ENCODE measurements at places on chromosomes 1 and 21. TPM values are rescaled to one million over a fixed set of nuclear protein-coding genes. Genes with fewer than 3 reads are reported as not detected.

DDAH1 gene
- total RNA-seq = 171 TPM

CLSTN1 gene
- total RNA-seq = 357 TPM

DNM3 gene
- 181 TPM for total RNA-seq

FAM163A gene
- total RNA-seq = 1.2 TPM

SLC45A1 gene
- 18.3 TPM for total RNA-seq

RNF223 gene
- total RNA-seq = not detected

OLFML3 gene
- total RNA-seq = 13.6 TPM

DIRAS3 gene
- 6.8 TPM for total RNA-seq

FASLG gene
- not detected for total RNA-seq

OLIG1 gene
- total RNA-seq = 155 TPM

CYYR1 gene
- total RNA-seq = 1.9 TPM

CLDN14 gene
- total RNA-seq = not detected

LCE1D gene
- not detected for total RNA-seq

PGBD5 gene
- 75.5 TPM for total RNA-seq

FAM110D gene
- 0.95 TPM for total RNA-seq

ZSWIM5 gene
- 6.6 TPM for total RNA-seq

TMEM81 gene
- 7.8 TPM for total RNA-seq

ARHGEF19 gene
- total RNA-seq = 2.2 TPM

SPRR2A gene
- total RNA-seq = not detected

ZNF593OS gene
- not detected for total RNA-seq

UMODL1 gene
- total RNA-seq = 0.53 TPM

GUCA2A gene
- total RNA-seq = not detected

CYP4A11 gene
- total RNA-seq = 0.53 TPM

DYNLT5 gene
- 5.1 TPM for total RNA-seq

OR2T29 gene
- not detected for total RNA-seq

NR1I3 gene
- not detected for total RNA-seq

SLC22A15 gene
- 50.1 TPM for total RNA-seq

GBP6 gene
- not detected for total RNA-seq

MTMR11 gene
- 12.6 TPM for total RNA-seq

LEPR gene
- 14.2 TPM for total RNA-seq

LCE1B gene
- not detected for total RNA-seq

STRIP1 gene
- 57.5 TPM for total RNA-seq

TSSK3 gene
- total RNA-seq = 5.2 TPM

All from dorsolateral prefrontal cortex (tissue), 122 donors.